ENCODE measurements at places on chromosomes 1 and 21.

DNA sequence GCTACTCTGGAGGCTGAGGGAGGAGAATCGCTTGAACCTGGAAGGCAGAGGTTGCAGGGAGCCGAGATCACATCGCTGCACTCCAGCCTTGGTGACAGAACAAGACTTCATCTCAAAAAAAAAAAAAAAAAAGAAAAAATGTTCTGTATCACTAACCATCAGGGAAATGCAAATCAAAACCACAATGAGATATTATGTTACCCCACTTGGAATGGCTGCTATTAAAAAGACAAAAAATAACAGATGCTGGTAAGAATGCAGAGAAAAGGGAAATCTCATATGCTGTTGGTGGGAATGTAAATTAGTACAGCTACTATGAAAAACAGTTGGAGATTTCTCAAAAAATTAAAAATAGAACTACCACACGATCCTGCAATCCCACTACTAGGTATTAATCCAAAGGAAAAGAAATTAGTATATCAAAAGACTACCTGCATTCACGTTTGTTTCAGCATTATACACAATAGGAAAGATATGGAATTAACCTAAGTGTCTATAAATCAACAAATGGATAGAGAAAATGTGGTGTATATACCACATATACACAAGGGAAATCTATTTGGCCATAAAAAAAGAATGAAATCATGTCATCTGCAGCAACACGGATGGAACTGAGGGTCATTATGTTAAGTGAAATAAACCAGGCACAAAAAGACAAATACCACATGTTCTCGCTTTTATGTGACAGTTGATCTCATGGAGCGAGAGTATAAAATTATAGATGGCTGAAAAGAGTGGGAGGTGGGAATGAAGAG lies 62.6 kb downstream of the ABL2 start:
- DNase-seq, result peak; percentile 39

GRCh38 chr1:76190749-76191424 lies 116.3 kb downstream of the ST6GALNAC3 start:
- DNase-seq, result no peak

- DNase-seq, result no peak
Observed at GRCh38 chr21:43277481-43278351, 108.9 kb downstream of the CRYAA start.

- DNase-seq, result peak; percentile 27
Observed at GRCh38 chr1:89518221-89518631, 6.4 kb upstream of the LRRC8B start.

Measured in astrocyte of the hippocampus (primary cell).